ENCODE measurements at places on chromosomes 2 and 18.

DNA sequence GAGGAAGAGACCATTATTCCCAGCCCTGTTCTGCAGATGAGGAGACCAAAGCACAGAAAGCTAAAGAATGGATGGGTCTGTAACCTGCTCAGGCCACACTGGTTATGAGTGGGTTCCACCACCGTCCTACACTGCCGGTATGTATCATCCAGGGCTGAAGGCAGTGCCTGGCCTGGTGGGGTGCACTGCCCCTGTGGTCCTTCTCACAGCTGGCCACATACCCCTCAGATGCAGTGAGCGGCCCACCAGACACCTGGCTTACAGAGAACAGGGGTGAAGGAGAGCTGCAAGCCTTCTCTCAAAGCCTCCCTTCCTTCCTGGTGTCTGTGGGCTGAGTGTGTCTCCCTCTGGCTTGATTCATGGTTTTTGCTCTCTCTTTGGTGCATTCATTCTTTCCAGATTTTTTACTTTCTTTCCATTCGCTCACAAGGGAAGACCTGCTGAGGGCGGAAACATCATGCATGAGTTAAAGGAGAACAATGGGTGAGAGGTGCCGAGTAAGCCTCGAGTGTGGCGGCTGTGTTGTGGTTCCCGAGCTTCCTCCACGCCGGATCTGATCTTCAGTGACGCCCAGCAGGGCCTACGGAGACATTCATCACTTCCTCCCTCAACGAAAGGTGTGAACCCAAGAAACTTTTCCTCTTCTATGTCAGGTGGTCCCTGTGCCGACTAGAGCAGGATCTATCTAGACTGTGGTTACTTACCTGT lies 62.1 kb upstream of the REL start:
- no peak for DNase-seq

- peak; percentile 67 for DNase-seq
Measured at GRCh38 chr2:23944527-23944926, 4.3 kb downstream of the UBXN2A start.

- DNase-seq: no peak
Measured at GRCh38 chr2:52181080-52181479, 1149.1 kb upstream of the NRXN1 start.

GRCh38 chr2:80111185-80111584 lies 193.4 kb downstream of the LRRTM1 start:
- DNase-seq: no peak

GRCh38 chr2:42622943-42623676 lies 54.7 kb downstream of the MTA3 start:
- no peak for DNase-seq

GRCh38 chr18:67265464-67266245 lies 250.9 kb downstream of the DSEL start:
- no peak for DNase-seq

- DNase-seq: no peak
Measured at GRCh38 chr2:88372042-88372441, 80.5 kb downstream of the FOXI3 start.

DNA sequence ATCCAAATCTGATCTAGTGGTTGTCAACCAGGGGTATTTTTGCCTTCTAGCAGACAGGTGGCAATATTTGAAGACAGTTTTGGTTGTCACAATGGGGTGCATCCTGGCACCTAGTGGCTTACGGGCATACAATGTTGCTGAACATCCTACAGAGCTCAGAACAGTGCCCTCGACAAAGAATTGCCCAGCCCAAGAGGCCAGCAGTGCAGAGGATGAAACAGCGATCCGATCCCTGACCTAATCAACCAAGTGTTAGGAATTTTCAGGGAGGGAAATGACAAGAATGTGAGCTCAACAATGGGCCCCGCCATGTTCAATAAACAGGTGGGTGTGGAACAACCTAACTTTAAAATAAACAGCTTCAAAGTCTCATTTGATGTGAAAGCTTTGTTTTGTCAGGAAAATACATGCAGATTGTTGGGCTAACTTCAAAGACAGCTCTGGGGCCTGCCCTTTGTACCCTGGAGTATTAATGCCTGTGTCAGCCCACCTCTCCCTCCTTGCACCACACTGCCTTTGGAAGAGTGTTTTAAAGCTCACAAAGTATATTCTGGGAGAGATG lies 22.5 kb upstream of the SCYGR5 start:
- DNase-seq: peak; percentile 1

- DNase-seq: no peak
Measured at GRCh38 chr2:32498306-32498705, 129.5 kb upstream of the TTC27 start.

DNA sequence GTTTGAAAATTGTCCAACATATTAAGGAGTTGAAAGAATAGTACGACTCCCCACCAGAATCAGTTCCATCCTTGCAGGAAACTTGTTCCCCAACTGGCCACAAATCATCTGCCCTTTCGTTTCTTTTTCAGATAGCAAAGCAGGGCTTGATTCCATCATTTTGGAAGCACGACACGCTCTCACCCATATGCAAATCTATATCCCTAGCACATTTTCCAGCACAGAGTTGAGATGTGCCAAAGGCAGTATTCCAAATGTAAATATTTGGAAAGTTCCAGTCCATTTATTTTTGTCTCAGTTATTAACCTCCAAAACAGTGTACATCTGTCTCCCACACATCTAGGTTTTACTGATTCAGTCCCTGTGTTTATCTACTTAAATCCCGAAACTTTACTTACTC lies 128.8 kb upstream of the BCL2L11 start:
- DNase-seq: no peak

- peak; percentile 80 for DNase-seq
Measured at GRCh38 chr2:201127570-201127969, 11.6 kb downstream of the CFLAR start.
